Hematopoietic multipotent progenitor cell (in vitro differentiated cells): ENCODE measurements at places on chromosomes 7 and 10.

- no peak for DNase-seq
These were observed 36.0 kb upstream of the PIK3AP1 start for GRCh38 chr10:96756111-96756903.

DNA sequence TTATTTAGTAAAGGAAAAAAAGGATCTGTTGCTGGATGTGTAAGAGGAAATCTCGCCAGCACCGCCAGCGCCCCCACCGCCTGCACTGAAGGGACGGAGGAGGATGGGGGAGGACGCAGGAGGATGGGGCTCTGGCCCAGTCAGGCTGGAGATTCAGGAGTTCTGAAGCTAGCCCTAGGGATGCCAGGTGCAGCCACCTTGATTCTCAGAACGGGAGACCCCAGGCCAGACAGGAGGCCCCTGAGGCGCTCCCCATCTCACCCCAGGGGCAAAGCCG is 1.3 kb downstream of the CAMK2B start:
- DNase-seq, result no peak

GRCh38 chr7:42453931-42454361 is 216.9 kb upstream of the GLI3 start:
- DNase-seq, result no peak

DNA sequence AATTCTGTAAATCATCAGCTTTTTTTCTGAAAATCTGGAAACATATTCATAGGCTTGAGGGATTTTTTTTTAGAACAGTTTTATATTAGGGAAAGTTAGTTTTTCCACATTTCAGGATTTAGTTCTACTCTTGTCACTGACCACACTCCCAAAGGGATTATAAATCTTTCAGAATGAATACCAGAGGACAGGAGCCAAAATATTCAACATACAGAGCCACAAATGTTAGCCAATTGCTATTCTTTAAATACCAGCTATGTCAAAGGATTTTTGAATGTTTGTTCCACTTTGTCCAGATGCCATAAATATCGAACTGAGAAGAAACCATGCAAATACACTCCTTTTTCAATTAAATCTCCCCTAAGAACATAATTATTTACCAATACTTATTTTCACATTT is 50.7 kb downstream of the ODAD2 start:
- DNase-seq, result no peak

DNA sequence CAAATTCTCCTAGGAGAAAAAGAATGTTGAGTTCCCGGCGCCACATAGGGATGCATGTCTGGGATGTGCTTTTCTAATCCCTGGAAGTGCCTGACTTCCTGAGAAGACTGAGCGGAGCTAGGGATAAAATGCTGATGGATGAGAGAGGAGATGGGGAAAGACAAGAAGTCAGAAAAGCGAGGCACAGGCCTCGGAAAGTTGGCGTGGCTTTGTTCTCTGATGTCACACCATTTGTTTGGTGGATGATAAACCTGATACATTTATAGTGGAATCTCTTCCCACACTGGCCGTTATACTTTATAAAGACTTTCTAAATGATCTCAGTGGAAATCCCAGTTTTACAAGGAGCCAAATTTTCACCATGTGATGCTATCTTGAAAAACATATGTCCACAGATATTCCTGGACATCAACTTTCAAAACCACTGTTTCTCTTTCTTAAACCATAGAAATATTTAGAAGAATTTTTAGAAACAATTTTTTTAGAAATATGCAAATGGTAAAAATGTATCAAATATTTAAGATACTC is 188.8 kb upstream of the SVIL start:
- no peak for DNase-seq

DNA sequence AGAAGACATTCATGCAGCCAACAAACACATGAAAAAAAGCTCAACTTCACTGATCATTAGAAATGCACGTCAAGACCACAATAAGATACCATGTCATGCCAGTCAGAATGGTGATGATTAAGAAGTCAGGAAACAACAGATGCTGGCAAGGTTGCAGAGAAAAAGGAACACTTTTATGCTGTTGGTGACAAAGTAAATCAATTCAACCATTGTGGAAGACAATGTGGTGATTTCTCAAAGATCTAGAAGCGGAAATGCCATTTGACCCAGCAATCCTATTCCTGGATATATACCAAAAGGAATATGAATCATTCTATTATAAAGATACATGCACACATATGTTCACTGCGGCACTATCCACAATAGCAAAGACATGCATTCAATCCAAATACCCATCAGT is 77.6 kb downstream of the C10orf90 start:
- DNase-seq, result no peak

- no peak for DNase-seq
These were observed 51.8 kb downstream of the TCF7L2 start for GRCh38 chr10:113001599-113002448.
